Left renal pelvis (tissue), 4 donors: ENCODE measurements at places on chromosomes 1 and 21.
A peak's percentile ranks its signal among the peaks of the same experiment; 100 is the strongest.

DNA sequence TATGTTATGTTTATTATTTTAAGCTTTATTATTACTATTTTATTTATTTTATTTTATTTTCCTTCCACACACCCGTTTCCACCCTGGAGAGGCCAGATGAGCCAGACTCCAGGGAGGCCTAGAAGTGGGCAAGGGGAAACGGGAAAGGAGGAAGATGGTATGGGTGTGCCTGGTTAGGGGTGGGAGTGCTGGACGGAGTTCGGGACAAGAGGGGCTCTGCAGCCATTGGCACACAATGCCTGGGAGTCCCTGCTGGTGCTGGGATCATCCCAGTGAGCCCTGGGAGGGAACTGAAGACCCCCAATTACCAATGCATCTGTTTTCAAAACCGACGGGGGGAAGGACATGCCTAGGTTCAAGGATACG lies 468 bp upstream of the MX1 start:
- no peak for DNase-seq

- no peak for DNase-seq
These were observed 502 bp downstream of the VANGL2 start for GRCh38 chr1:160400646-160401486.

DNA sequence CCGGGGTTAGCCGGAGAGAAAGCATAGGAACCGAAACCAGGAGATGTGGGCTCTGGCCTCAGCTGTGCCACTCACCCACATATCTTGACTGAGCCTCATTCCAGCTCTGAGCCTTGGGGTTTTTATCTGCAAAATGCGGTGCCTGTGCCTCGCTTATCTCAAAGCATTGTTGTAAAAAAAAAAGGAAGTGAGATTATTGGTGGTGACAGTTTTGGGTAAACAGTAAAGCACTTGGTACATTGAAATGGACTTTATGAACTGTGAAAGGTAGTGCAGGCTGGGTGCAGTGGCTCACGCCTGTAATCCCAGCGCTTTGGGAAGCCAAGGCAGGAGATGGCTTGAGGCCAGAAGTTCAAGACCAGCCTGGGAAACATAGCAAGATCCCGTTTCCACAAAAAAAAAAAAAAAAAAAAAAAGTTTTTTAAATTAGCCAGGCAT lies 3.8 kb downstream of the PTAFR start:
- DNase-seq: no peak

DNA sequence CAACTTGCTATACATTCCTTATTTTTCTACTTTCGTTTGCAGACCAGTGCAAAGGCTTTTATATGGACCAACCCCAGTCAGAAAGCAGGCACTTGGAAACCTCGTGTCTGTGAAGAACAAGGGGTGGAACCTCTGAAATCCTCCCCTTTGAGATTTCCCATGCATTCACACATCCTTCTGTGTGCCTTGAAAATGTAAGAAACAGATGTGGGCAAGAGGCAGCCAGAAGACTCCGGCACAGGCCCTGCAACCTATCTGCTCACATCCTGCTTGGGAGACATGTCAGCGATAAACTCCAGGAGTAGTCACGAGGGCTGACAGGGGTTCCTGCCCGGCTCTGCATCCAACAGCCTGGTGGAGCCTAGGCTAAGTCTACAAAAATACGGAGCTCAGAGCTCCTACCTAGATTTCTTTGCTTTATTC lies 42.5 kb downstream of the ETS2 start:
- no peak for DNase-seq

- no peak for DNase-seq
These were observed 77.0 kb downstream of the ALPL start for GRCh38 chr1:21586222-21586621.

DNA sequence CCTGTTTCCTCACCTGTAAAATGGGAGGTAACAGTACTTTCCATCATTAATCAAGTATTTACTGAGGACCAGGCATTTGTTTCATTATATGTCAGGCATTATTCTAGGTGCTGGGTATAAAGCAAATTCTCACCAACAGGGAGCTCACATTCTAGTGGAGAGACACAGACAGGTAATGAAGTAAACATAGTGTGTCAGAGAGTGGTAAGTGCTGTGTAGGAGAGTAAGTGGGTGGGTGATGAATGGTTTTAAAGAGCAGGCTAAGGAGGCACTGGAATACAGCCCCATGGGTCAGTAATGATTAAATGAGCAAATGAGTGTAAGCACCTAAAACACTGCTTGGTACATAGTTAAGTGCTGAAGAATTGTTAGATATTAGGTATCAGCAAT lies 60.4 kb downstream of the DNTTIP2 start:
- no peak for DNase-seq

- no peak for DNase-seq
These were observed 176.3 kb downstream of the PTPRU start for GRCh38 chr1:29412591-29412990.

DNA sequence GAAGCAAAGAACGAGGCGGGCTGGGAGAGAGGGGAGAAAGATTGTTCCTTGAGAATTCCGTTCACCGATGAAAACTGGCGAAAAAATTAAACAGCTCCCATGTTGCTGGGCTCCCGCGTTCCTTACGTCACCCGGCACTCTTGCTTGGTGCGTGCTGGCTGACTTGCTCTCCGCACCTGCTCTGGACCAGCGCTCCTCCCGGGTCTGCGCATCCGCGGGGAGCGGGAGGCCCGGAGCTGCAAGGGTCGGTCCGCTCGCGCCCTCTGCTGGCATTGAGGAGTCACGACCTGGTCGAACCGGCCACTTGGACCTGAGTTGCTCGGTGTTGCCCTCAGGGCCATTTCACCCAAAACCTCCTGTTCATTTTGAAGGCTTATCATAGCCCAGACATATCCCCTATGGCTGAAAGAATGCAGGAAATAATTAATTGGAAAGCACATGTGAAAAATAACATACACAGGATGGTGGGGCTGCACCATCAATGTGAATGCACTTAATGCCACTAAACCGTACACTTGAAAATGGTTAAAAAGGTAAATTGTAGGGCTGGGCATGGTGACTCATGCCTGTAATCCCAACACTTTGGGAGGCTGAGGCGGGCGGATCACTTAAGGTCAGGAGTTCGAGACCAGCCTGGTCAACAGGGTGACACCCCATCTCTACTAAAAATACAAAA lies 98.9 kb upstream of the BACE2 start:
- DNase-seq: peak; percentile 47

- no peak for DNase-seq
These were observed 303.0 kb upstream of the AJAP1 start for GRCh38 chr1:4351453-4351852.

DNA sequence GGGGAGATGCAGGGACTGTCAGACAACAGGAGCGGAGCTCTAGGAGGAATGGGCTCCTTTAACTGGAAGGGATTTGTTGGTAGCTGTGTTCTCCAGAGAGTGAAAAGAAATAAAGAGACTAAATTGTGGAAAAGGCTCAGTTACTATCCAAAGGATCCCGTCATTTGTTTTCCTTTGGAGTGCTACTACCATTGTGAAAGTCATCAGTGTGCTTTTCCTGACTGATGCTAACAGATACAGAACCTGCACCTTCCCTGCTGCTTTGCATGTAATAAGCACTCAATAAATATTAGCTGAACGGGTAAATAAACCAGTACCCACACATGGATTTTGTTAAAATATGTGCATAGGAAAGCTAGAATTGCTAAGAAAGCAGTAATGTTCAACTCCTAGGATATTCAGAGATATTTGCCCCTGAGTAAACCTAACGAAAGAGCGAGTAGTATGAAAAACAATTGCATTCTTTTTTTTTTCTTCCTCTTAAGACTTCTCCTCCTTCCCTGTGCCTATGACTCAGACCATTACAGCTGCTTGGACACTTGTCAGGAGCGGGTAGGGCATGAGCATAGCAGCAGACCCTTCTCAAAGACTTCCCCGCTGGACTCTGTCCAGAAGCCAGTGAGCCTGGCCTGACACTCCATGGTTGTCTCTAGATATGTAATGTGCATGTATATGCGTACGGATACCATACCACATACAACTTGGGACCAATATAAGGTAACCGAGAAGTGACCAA lies 41.7 kb downstream of the PTGFRN start:
- no peak for DNase-seq

GRCh38 chr1:66929999-66930822 lies 5.4 kb downstream of the MIER1 start:
- peak; percentile 85 for DNase-seq

DNA sequence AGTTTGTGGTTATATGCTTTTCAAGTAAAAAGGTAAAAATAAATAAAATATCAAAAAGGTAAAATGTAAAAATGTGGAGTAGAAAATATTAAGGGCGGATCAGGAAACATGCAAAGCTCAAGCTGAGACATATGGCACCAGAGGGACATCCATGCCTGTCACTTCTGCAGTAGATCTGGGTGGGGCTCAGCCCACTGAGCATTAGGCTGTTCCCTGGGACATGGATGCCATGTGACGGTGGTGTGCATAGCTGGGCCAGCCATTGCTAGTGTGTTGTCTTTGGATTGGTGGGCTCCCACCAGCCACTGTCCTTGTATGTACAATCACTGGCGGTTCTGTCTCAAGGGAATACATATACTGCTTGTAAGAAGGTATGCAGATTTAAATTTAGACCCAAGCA lies 3.0 kb downstream of the TTC13 start:
- no peak for DNase-seq

- DNase-seq: no peak
These were observed 332.1 kb upstream of the PKN2 start for GRCh38 chr1:88351960-88352359.

GRCh38 chr1:39104158-39105060 lies 78.3 kb downstream of the NDUFS5 start:
- no peak for DNase-seq

- no peak for DNase-seq
These were observed 9.3 kb downstream of the GJB4 start for GRCh38 chr1:34768856-34769255.

GRCh38 chr1:59664166-59664565 lies 150.6 kb upstream of the HOOK1 start:
- no peak for DNase-seq

DNA sequence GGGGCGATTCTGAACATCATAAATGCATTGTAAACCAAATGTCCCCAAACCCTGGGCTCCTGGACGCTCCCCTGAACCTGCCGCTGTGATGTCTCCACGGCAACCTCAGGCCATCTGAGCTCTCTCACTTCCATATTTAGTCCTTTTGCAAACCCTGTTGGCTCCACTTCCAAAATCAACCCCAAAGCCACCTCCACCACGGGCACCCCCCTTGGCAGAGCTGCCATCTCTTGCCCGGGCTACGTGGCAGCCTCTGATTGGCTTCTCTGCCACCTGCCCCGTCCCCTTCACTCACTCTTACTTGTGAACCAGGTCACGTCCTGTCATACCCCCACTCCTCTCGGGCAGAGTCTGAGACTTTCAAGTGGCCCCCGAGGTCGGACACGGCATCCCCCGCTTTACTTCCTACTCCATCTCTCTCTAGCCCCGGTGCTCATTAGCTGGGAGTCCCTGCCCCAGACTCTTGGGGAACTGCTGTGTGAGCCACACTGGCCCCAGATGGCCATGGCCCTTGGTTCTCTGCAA lies 15.8 kb downstream of the PRXL2B start:
- DNase-seq: no peak

- no peak for DNase-seq
These were observed 254.4 kb downstream of the FAF1 start for GRCh38 chr1:50705699-50706098.

DNA sequence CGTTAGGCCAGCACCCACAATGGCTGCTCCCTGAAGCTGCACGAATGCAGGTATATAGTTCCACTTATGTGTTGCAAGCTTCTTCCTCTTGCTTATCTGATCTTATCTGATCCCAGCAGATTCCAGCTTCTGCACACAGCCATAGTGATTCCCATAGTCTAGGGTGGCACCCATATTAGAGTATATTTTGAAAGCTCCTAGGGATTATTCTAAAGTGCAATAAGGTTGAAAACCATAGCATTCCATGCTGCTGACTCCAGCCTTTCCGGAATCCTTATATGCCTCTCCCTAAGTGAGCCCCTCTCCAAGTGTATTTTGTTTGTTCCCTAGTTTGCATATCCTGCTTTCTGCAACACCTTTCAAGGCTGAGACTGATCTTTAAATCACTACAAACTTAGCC lies 432.0 kb downstream of the SETD4 start:
- no peak for DNase-seq

DNA sequence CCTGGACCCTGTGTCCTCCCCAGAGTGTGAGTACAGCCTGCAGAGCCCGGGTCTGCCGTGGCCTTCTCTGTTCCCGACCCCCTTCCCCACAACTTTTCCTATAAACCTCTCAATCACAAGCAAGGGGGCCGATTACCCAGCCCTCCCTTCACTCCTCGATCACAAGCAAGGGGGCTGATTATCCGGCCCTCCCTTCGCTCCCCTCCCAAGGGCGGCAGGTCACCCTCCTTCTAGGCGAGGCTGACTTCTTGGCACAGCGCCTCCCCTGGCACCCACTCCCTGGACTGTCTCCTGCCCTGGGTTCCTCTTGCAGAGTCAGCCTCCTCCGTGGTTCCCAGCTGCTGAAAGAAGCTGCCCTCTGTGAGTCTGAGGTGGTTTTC lies 12.3 kb upstream of the LDLRAP1 start:
- no peak for DNase-seq

- DNase-seq: no peak
These were observed 33.9 kb upstream of the LBR start for GRCh38 chr1:225461533-225462428.

DNA sequence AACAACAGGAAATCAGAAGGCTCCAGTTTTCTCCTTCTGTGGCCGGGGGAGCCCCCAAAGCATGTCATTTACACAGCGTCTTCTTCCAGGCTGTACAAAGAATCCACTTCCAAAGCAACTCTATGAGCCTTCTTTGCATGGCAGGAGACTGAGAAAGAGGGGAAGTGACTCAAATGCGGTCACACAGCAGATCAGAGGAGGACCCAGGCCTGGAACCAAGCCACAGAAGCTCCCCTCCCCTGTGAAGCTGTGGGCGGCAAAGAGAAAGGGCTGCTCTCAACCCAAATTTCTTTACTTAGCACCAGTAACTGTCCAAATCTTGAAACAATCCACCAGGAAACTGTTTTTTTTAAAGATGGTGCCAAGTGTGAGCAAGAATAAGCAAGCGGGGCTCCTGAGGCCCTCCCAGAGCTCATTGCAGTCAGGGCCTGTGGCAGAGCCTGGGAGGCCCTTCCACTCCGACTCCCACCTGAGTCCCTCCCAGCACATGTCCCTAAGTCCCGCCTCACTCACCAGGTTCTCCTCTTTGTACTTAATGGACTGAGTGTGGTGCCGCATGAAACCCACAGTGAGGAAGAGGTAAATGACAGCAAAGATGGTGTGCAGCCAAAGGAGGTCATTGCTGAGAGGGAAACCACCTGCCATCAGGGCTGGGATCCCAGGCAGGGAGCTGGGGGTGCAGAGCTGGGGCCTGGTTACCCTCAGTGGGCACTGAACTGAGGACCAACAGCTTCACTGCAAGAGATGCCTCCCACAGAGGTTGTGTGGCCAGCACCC lies 15.9 kb downstream of the TMEM63A start:
- DNase-seq: no peak

DNA sequence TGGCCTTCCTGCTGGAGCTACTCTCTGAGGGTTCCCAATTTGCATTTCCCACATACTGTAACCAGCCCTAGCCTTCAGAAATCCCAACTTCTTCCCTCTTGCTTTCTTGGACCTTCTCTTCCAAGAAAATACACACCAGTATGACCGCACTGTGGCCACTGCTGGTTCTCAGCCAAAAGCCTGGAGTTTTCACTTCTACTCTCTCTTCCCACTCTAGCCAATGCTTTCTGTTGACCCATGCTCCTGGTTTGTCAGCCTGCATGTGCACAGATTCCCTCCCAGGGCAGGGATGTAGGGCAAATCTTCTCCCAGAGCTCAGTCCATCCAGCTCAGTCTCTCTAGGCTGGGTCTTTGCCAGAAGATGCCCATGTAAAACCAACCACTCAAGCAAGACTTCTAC lies 664 bp downstream of the SLAMF1 start:
- no peak for DNase-seq
